ENCODE measurements at places on chromosomes 11 and 22.
A peak's percentile ranks its signal among the peaks of the same experiment; 100 is the strongest.

DNA sequence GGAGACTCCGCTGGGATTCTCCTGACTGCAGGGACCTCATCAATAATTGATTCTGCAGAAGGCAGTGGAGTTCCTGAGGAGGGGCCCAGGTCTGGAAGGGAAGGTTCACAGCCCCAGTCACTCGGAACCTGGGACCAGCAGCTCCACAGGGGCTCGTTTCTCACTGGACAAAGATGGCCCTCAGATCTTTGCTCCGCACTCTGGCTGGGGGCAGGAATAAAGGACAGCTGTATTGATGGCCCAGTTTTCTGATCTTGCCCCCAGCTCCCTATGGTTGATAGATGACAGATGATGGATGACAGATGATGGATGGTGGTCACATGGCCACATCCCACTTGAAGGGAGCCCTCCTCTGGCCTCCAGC, 11.3 kb upstream of the BCR start:
- DNase-seq: no peak

DNA sequence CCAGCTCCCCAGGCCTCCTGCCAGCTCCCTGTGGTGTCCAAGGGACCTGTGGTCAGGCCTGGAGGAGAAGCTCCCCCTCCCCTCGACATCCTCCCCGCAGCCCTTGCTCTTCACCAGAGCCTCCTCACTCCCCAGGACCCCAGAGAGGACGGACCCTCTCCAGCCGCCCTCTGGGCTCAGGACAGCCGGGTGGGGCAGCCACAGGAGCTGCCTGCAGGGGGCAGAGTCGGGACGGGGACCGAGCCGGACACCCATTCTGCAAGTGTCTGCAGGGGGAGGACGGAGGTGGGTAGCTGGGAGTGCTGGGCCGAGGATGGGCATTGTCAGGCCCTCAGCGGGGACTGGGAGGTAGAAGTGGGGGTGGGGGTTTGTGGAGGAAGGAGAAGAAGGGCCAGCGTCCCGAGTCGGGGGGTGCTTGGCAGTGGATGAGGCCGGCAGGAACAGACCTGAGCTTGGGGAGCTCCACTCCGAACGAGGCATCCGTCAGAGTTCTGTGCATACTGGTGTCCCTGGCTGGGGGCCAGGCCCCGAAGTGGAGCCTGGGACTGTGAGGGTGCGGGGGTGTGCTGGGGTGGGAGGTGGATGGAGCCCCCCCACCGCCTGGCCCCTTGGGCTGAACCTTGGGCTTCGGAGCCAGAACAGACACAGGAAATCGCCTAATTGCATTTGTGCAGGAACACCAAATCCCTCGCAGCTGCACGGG, 15.2 kb downstream of the PRR33 start:
- DNase-seq: no peak

- DNase-seq: no peak
Observed at GRCh38 chr11:128741916-128742315, 48.0 kb downstream of the FLI1 start.

DNA sequence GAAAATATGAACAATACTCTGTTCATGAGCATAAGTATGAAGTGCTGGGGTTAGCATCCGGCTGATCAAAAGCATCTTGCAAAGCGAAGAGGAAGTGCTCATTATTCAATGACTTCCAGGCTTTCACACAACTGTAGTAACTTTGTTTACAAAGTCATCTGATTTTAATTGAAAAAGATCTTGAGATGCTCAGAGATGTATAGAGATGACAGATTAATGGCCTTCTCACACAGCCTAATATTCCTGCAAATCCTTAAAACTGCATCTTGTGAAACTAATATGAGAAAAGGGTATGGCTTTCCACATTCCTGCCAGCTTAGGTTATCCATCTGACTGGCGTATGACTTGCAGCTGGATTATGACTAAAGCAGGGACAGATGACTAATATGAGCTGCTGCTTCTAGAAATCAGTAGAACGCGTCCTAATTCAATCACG, 125.4 kb downstream of the CASP12 start:
- peak; percentile 57 for DNase-seq

- DNase-seq: no peak
Observed at GRCh38 chr22:32699001-32699582, 102.4 kb upstream of the TIMP3 start.

GRCh38 chr11:125235071-125235471, 70.5 kb downstream of the PKNOX2 start:
- DNase-seq: no peak

DNA sequence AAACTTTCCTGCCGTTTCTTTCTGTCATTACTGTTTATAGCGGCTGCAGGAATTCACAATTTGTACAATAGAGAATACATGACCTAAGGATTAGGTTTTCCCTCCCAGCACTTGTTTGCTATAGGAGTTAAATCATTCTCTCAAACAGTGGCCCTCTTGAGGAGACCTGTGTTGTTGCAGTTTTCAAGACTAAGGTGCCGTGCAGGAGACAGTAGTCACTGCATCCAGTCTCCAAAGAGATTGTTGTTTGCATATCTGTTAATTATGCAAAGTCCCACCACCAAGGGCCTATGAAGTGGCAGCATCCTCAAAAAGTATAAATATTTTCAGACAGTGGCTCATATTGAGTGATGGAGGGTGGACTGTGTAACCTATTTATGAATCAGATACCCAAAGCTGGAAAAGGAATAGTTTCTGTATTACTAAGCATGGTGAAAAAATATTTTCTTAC, 2.3 kb downstream of the PRSS23 start:
- DNase-seq: peak; percentile 65

DNA sequence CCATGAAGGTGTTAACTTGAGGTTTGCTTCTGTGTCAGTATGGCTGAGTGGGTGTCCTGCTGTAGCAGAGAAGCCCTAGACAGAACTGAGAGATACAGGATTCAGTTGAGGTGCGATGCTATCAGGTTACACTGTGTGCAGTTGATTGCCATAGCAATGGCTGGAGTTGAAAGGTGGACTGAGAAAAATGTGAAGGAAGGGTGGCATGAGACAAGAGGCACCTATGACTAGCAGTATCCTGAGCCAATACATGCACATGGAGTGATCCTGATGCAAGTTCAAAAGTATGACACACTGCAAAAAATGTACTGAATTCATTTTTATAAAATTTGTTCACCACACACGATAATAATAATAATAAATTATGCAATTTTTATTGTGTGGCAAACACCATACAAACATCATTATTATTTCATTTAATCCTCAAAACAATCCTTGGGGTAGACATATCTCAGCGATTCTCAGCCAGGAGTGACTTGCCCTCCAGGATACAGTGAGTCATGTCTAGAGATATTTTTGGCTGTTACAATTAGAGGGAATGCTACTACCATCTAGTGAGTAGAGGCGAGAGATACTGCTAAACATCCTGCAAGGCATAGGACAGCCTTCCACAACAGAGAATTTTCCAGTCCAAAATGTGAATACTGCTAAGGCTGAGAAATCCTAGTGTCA, 3.9 kb upstream of the PIWIL4 start:
- DNase-seq: peak; percentile 58

- DNase-seq: no peak
Observed at GRCh38 chr11:118691926-118692830, 12.7 kb upstream of the TREH start.

Measured in SW 1271 (cell line).